Kidney epithelial cell (primary cell): ENCODE measurements at places on chromosomes 11 and 22.
A peak's percentile ranks its signal among the peaks of the same experiment; 100 is the strongest.

- no peak for DNase-seq
These were observed 144.2 kb downstream of the TRIM29 start for GRCh38 chr11:119993722-119994121.

GRCh38 chr11:36620246-36620645, 22.2 kb upstream of the RAG2 start:
- DNase-seq: no peak

DNA sequence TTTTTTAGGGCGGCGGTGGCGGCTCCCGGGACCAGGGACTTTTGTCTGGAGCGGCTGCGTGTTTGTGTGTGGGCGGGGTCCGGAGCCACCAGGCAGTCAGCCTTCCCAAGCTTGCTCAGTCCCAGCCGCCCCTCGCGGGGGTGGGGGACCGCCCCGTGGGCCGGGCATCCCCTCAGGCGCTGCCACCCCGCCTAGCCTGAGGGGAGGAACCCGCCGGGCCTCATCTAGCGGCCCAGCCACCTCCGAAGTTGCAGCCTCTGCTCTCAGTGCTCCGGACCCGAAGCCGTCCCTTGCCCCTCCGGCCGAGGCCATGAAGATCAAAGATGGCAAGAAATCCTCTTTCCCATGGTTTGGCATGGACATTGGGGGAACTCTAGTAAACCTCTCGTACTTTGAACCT, 235.2 kb downstream of the OR4C45 start:
- DNase-seq: no peak

DNA sequence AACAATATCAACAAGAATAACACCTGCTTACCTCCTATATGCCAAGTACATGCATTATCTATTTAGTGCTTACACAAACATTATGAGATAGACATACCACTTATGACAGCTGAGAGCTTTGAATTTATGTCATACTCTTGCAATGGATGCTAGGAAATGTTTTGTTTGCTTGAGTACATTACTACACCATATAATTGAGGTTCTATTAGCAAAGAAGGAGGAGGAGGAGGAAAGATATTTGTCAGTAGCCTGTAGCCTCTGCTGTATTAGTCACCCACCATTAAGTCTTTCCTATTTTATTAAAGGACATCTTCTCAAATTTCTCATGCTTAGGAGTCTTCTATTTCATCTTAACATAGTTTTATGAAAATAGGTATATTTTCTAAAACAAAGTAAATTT, 6.4 kb downstream of the ANO5 start:
- DNase-seq: no peak

GRCh38 chr11:65641297-65642013, 3.6 kb downstream of the SIPA1 start:
- no peak for DNase-seq

DNA sequence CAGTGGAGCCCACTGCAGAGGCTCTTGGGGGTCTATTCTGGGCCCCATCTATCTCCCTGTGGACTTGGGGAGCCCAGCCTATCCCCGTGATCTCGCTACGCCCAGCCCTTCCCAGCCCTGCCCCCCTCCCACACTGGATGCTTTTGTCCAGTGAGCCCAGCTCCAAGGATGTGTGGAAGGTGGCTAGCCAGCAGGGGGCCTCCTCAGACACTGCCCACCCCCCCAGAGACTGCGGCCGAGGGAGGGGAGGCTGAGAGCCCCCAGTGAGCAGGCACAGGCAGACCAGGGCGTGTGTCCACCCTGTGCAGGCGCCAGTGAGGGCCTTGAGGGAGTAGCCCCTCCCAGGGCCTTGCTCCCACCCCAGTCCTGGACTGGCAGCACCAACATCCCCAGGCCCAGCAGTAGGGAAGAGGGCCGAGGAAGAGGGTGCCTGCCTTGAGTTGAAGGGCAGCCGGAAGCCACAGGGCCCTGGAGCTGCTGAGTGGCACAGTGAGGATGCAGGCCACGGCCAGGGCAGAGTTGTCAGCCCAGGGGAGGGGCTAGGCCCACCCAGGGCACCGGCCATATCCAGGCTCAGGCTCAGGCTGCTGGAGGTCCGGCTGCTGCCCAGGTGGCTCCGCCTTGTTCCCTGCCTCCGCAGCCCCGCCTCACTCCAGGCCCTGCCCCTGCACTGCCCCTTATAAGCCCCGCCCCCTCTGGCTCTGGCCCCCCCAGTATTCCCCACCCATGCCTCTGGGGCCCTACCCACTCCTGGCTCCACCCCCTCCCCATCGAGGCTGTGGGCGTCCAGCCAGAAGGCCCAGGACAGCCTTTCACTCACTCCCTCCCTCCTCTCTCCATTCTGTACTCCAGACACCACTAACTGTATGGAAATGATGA, 28.0 kb downstream of the MOB2 start:
- DNase-seq: no peak

GRCh38 chr11:99534812-99535211, 514.1 kb downstream of the CNTN5 start:
- DNase-seq: no peak

GRCh38 chr11:130515829-130516553, 67.5 kb downstream of the ADAMTS15 start:
- DNase-seq: no peak

GRCh38 chr22:31269892-31270579, 22.3 kb downstream of the PIK3IP1 start:
- DNase-seq: no peak

GRCh38 chr11:128422576-128423370, 164.6 kb downstream of the ETS1 start:
- DNase-seq: no peak

GRCh38 chr22:28942801-28943500, 59.6 kb downstream of the ZNRF3 start:
- no peak for DNase-seq

- DNase-seq: peak; percentile 18
These were observed 387.5 kb upstream of the NARS2 start for GRCh38 chr11:78961937-78962701.
